ENCODE measurements at places on chromosomes 7 and 10.

DNA sequence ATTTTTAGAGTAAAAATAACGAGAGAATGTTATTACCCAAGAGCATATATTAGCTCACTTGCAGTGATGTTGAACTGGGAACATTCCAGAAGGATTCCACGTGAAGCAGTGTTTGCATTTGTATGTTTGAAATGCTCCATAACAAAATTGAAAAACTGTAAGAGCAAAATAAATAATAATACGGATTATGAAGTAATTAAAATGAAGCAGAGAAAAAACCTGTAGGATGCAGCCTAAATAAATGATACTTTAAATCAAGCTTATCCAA is 203.3 kb downstream of the BAMBI start:
- no peak for DNase-seq

DNA sequence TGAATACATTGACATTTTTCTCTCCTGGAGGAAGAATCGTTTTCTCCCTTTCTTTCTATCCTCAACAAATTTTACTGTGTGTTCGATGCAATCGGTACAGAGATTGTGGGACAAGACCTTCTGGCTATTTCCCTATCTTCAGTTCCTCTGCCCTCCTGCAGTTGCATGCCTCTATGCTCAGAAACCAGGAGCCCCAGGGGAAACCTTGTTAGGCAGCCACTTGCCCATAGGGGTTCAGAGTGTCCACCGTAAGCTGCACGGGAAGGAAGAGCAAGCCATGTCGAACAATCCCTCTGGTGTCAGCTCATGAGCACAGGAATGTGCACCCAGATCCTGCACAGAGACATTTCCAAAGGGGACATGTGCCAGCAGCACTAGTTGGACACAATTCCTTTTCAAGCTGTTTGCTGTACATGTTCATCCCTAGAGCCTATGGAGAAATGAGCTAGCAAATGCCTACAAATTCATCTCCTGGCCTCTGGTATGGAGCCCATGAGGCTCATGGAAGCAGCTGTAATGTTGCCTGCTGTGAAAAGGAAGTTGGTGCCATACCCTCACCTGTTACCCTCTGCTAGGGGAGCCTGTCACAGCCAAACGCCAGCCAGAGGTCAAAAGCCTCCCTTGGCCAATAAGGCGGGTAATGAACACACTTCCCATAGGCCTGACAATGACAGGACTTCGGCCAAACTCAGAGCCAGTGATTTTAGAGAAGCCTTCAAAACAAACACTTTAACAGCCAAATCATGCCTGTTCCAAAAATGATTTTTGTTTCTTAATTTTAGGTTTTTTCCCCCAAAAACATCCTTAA is 35.9 kb upstream of the ASAH2 start:
- DNase-seq: no peak

DNA sequence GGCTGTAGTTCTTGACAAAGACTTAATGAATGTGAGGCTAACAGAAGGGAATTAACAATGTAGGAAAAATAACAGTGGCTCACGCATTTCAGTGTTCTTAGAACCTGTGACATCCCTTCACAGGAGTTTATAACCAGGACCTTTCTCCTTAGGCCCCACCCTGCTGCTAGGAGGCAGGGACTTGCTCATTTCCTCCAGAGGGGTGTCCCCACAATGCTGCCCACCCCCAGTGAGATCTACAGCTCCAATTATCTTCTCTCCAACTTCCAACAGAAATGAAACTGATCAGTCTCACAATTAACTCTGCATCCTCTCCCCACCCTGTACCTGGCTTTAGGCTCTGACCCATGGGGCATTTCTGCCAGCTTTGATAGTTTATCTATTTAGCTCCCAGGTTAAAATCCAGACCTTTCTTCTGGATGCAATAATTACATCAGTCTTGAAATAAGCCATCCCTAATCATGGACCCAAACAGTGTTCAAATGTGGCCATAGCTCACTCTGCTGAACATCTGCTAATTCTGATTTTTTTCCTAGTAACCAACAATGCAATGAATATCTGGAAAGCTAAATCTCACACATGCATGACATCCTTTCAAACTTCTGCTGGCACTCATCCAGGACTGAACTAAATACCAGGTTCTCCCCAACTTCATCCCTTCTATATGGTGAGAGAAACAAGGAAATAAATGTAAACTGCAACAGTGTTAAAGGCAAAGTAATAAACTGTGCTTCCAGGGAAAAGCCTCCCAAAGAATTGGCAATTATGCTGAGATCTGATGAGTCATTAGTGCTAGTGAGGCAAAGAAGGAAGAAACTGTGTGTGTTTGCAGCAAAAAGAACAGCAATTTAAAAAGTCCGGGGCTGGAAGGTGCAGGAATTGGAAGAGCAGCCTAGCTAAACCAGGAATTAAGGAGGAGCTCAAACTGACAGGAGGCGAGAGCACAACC is 64.6 kb downstream of the HERPUD2 start:
- DNase-seq: no peak

DNA sequence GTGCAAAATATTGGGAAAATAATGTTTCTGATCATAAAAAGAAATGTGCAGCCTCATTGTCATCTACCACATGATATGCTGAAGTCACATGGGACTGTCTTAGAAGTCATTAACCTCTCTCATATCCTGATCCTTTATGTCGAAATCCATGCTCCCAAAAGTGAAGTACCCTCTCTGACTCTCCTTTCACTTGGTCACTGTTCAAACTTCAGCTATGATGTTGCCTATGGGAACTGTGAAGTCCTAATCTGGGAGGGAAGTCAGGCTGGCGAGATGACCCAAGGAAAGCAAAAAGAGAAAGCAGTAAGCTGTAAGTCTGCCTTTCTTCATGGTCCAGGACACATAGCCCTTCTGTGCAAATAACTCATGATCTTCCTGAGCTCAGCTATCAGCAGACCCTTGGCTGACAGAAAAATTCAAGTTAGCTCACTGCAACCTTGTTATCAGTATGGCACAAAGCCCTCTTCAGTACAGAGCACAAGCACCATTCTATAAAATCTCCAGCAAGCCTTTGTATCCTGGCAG is 29.5 kb downstream of the WASL start:
- DNase-seq: no peak

- no peak for DNase-seq
These were observed 140.0 kb downstream of the ZNF365 start for GRCh38 chr10:62514079-62514693.

DNA sequence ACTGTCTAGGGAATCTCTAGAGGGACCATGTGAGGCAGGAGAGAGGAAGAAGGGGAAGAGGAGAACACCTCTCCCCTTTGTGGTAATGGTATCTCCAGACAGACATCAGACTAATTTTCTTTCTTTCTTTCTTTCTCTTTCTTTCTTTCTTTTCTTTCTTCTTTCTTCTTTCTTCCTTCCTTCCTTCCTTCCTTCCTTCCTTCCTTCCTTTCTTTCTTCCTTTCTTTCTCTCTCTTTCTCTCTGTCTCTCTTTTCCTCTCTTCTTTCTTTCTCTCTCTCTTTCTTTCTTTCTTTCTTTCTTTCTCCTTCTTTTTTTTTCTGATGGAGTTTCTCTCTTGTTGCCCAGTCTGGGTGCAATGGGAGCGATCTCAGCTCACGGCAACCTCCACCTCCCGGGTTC is 73.2 kb upstream of the PAX2 start:
- DNase-seq: no peak

DNA sequence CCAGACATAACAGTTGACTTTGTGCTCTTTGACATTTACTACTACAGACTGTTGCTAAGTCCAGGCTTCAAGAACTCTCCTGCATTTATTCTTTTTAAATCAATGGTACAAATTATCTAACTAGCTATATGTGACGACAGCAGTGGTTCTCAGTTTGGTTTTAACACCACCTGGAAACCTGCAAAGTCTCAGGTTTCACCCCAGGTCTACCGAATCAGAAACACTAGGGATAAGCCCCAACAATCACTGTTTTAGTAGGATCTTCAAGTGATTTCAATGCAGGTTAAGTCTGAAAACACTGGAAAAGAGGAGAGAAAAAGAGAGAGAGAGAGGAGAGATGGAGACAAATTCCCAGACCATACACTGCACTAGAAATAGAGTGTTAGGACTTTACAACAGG is 519.0 kb downstream of the PCDH15 start:
- no peak for DNase-seq

GRCh38 chr10:130483691-130484467 is 347.7 kb downstream of the GLRX3 start:
- DNase-seq: no peak
